ENCODE measurements at places on chromosomes 2 and 18.
A peak's percentile ranks its signal among the peaks of the same experiment; 100 is the strongest.

- peak overlapping the region; percentile 96 for H3K27ac ChIP-seq
- no peaks in the 10 kb centered on the region for H3K27me3 ChIP-seq
- no peak for DNase-seq
- H3K36me3 ChIP-seq: no peaks in the 10 kb centered on the region
These were observed 1.2 kb downstream of the VPS54 start for GRCh38 chr2:64017811-64018700.

- no peak overlapping the region for H3K27ac ChIP-seq
- H3K4me3 ChIP-seq: no peak overlapping the region
- H3K27me3 ChIP-seq: no peaks in the 10 kb centered on the region
These were observed 129.3 kb upstream of the HAAO start for GRCh38 chr2:42921721-42922120.

GRCh38 chr18:26546875-26547645 is 1.3 kb downstream of the KCTD1 start:
- DNase-seq: peak; percentile 31
- peak overlapping the region; percentile 80 for H3K4me3 ChIP-seq
- peaks cover 56% of the 10 kb centered on the region for H3K27me3 ChIP-seq
- H3K4me1 ChIP-seq: peaks cover 58% of the 10 kb centered on the region
- no peak overlapping the region for H3K27ac ChIP-seq
- H3K36me3 ChIP-seq: no peaks in the 10 kb centered on the region

DNA sequence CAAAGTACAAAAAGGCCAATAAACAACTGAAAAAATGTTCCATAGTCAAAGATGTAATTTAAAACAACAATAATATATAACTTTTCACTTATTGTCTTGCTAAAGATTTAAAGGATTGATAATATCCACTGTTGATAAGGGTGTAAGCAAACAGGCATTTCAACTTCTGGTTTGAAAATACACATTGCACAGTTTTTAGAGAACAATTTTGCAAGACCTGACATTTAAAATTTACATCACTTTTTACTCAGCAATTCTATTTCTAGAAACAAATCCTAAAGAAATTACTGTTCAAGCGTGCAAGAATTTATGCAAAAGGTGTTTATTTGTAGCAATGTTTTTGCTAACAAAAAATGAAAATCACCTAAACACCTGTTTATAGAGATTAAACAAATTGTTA is 120.4 kb downstream of the TDRD15 start:
- H3K27me3 ChIP-seq: no peaks in the 10 kb centered on the region
- H3K36me3 ChIP-seq: peaks cover 7% of the 10 kb centered on the region
- H3K4me1 ChIP-seq: no peaks in the 10 kb centered on the region
- no peak for DNase-seq

- H3K4me1 ChIP-seq: peaks cover 5% of the 10 kb centered on the region
- no peak overlapping the region for H3K27ac ChIP-seq
- no peak overlapping the region for H3K4me3 ChIP-seq
- H3K36me3 ChIP-seq: peaks cover under 1% of the 10 kb centered on the region
- H3K27me3 ChIP-seq: peaks cover 50% of the 10 kb centered on the region
These were observed 18.8 kb upstream of the SH3RF3 start for GRCh38 chr2:109110170-109110569.

DNA sequence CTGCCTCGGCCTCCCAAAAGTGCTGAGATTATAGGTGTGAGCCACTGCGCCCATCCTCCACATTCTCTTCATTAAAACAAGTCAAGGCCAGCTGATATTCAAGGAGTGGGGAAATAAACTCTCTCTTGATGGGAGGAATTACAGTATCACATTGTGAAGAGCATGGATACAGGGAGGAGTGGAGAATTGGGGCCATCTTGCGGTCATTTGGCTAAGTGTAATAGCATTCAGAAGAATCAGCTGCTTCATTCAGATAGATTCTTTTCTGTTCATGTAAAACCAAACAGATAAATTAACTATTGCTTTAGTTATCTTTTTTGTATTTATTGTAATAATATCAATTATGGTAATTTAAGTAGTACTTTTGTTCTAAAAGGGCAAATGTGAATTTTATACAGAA is 156.3 kb downstream of the UBR3 start:
- peaks cover 4% of the 10 kb centered on the region for H3K4me1 ChIP-seq
- H3K36me3 ChIP-seq: no peaks in the 10 kb centered on the region
- no peak overlapping the region for H3K27ac ChIP-seq

- DNase-seq: no peak
- no peak overlapping the region for H3K4me3 ChIP-seq
- peaks cover 12% of the 10 kb centered on the region for H3K4me1 ChIP-seq
- no peak overlapping the region for H3K27ac ChIP-seq
- no peaks in the 10 kb centered on the region for H3K27me3 ChIP-seq
- no peaks in the 10 kb centered on the region for H3K36me3 ChIP-seq
These were observed 47.2 kb upstream of the ZNF396 start for GRCh38 chr18:35424356-35424755.

GRCh38 chr2:24761866-24762265 is 31.3 kb downstream of the PTRHD1 start:
- no peaks in the 10 kb centered on the region for H3K4me1 ChIP-seq
- H3K4me3 ChIP-seq: no peak overlapping the region
- no peaks in the 10 kb centered on the region for H3K27me3 ChIP-seq
- DNase-seq: no peak
- no peak overlapping the region for H3K27ac ChIP-seq

DNA sequence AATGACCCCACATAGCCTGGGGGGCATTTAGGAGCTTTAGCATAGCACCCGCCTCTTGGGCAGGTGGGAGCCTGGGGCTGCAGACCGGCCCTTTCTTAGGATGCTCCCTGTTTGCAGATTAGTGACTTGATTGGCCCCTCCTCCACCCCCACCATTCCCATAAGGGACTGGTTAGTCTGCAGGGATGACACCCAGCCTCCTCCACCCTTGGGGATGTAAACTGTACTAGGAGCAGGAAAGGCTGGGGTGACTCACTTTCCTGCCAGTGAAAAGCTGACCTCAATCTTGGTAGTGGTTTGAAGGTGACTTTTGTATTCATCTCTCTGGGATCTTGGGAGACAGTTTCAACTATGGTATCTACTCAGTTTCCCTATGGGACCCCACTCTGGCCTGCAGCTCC is 24.2 kb downstream of the CTIF start:
- H3K4me3 ChIP-seq: no peak overlapping the region
- DNase-seq: no peak
- no peaks in the 10 kb centered on the region for H3K27me3 ChIP-seq
- no peak overlapping the region for H3K27ac ChIP-seq
- H3K4me1 ChIP-seq: peaks cover 33% of the 10 kb centered on the region

- no peaks in the 10 kb centered on the region for H3K4me1 ChIP-seq
- H3K36me3 ChIP-seq: peaks cover 17% of the 10 kb centered on the region
- no peaks in the 10 kb centered on the region for H3K27me3 ChIP-seq
- no peak overlapping the region for H3K4me3 ChIP-seq
- no peak overlapping the region for H3K27ac ChIP-seq
- DNase-seq: no peak
These were observed 37.0 kb upstream of the GRHL1 start for GRCh38 chr2:9914384-9915065.

- H3K4me1 ChIP-seq: peaks cover 57% of the 10 kb centered on the region
- H3K27me3 ChIP-seq: peaks cover 96% of the 10 kb centered on the region
- H3K27ac ChIP-seq: no peak overlapping the region
- H3K36me3 ChIP-seq: no peaks in the 10 kb centered on the region
These were observed 755 bp downstream of the NEUROD1 start for GRCh38 chr2:181679544-181679979.

DNA sequence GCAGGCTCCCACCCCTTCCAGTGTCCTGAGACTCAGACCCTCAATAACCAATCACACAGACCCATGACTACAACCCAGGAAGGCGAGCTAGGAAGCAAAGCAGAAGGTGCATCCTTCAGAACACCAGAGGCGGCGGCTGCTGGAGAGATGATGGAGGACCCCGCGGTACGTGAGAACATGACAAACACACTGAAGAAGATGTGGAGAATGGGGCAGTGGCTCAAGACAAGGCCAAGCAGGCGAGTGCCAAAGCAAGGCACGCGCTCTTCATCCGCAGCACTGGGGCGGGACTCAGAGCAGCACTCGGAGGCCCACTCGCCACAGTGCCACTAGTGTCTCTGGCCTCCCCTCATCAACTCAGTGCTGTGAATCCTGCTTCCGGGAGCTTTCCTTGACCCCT is 13.7 kb downstream of the ERFE start:
- H3K4me3 ChIP-seq: no peak overlapping the region
- DNase-seq: no peak
- H3K4me1 ChIP-seq: no peaks in the 10 kb centered on the region
- no peak overlapping the region for H3K27ac ChIP-seq
- peaks cover 44% of the 10 kb centered on the region for H3K36me3 ChIP-seq

- DNase-seq: peak; percentile 66
- H3K27ac ChIP-seq: peak overlapping the region; percentile 98
- H3K4me1 ChIP-seq: peaks cover 73% of the 10 kb centered on the region
- H3K27me3 ChIP-seq: no peaks in the 10 kb centered on the region
- peak overlapping the region; percentile 36 for H3K4me3 ChIP-seq
These were observed 24.6 kb upstream of the B3GNT7 start for GRCh38 chr2:231370749-231371429.

DNA sequence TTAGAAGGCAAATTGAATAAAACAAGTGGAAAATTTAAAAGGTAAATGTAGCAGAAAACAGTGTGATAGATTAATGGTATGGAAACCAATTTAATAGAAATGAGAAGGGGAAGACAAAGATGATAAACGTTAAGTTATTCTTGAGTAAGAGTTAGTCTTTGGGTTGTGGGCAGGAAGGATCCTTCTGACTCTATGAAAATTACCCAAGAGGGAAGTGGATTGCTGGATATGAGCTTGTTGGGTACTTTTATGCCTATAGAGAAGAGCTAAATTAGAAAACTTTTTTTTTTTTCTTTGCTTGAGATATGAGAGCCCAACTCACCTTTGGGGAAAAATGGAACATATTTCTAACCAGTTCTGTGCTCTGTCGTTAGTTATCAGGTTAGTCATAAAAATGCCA is 144.0 kb downstream of the LDLRAD4 start:
- no peak overlapping the region for H3K27ac ChIP-seq
- no peaks in the 10 kb centered on the region for H3K36me3 ChIP-seq
- no peaks in the 10 kb centered on the region for H3K27me3 ChIP-seq

DNA sequence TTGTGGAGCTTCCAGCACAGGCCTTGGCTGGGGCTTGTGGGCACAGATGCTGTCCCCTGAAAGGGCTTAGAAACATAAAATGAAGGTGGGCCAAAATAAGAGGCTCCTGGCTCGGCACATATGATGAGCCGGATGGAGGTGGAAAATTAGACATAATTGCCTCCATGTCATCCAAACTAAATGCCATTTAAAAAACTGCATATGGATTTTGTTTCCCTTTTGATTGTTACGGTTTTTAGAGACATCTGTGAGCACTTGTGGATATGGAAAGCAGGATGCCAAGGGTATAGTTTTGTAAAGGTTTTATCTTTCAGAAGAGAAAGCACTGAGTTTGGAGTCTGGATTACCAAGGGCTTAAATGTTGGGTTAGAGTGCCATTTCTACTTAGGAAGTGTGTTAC is 498.3 kb downstream of the RIT2 start:
- no peak for DNase-seq
- peaks cover 8% of the 10 kb centered on the region for H3K4me1 ChIP-seq
- H3K36me3 ChIP-seq: no peaks in the 10 kb centered on the region
- no peak overlapping the region for H3K4me3 ChIP-seq
- H3K27me3 ChIP-seq: no peaks in the 10 kb centered on the region

- H3K36me3 ChIP-seq: no peaks in the 10 kb centered on the region
- H3K27ac ChIP-seq: no peak overlapping the region
- no peak for DNase-seq
- H3K4me1 ChIP-seq: peaks cover 20% of the 10 kb centered on the region
- H3K4me3 ChIP-seq: no peak overlapping the region
These were observed 4.2 kb upstream of the B4GALT6 start for GRCh38 chr18:31688606-31689005.

DNA sequence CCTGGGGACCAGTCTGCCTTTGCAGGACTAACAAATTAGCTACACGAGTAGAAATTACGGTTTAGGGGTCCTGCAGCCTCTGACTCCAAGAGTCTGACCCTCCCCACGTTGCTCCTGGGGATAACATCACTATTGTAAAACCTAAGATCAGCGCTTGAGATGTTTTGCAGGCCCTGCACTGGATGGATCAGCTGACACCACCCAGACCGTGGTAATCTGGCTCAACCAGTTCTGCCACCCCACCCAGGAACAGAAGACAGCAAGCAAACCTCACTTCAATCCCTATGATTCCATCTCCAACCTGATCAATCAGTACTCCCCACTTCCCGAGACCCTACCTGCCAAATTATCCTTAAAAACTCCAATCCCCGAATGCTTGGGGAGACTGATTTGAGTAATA is 31.7 kb downstream of the NGEF start:
- H3K27me3 ChIP-seq: no peaks in the 10 kb centered on the region
- DNase-seq: no peak
- H3K4me1 ChIP-seq: peaks cover 30% of the 10 kb centered on the region
- peaks cover 4% of the 10 kb centered on the region for H3K36me3 ChIP-seq

DNA sequence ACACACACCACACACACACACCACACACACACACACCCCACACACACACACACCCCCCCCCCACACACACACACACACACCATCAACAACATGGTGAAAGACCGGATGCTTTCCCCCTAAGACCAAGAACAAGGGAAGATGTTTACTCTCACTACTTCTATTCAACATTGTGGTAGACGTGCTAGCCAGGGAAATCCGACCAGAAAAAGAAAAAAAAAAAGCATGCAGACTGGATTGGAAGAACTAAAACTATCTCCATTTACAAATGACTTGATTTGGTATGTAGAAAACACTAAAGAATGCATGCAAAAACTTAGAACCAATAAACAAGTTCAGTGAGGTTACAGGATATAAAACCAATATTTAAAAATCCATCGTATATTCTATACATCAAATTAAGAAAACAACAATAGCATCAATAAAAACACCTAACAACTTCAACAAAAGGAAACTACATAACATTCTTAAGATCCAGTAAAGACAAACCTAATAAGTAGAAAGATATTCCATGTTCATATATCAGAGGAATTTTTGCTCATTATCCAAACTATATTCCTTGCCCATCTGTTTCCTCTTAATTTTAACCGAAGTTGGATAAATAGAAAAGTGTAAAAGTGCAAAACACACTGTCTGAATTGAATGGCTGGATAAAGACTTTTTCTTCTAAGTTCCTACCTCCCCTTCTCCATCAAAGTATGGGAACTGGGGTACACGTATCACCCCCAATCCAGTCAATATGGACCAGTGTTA is 51.5 kb upstream of the RNU4ATAC start:
- H3K27ac ChIP-seq: peak overlapping the region; percentile 77
- DNase-seq: no peak
- H3K4me3 ChIP-seq: no peak overlapping the region
- H3K36me3 ChIP-seq: no peaks in the 10 kb centered on the region
- H3K4me1 ChIP-seq: peaks cover 43% of the 10 kb centered on the region
- H3K27me3 ChIP-seq: no peaks in the 10 kb centered on the region

GRCh38 chr2:144351687-144352086 is 168.2 kb downstream of the ZEB2 start:
- no peak for DNase-seq
- peaks cover 7% of the 10 kb centered on the region for H3K27me3 ChIP-seq
- no peaks in the 10 kb centered on the region for H3K36me3 ChIP-seq

- no peaks in the 10 kb centered on the region for H3K27me3 ChIP-seq
- no peak for DNase-seq
- H3K4me1 ChIP-seq: peaks cover 38% of the 10 kb centered on the region
These were observed 77.4 kb upstream of the TAF1B start for GRCh38 chr2:9765611-9766531.
